ENCODE measurements at places on chromosomes 6 and 20.

DNA sequence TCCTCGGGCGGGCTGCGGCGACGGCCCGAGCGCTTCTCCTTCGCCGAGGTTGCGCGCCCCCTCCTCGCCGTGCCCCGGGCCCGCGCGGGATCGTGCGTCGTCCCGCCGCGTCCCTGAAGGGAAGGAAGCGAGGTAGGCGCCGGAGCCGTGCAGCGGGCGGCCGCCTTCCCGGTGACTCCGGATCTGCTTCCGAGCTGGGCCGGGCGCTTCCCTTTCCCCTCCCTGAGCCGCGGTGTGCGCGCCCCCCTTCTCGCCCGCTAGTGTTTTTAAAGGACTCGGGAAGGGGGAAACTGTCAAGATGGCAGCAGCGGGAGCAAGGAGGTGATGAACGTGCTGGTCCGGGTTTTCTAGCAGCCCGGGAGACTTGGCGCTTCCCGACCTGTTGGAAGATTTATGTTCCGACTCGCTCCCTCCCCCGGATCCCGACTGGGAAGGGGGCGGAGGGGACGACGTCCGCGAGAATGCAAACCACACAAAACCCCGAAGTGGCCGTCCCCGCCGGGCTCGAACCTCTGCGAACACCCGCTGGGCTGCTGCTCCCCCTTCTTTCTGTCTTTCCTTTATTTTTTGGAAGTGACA is 744 bp upstream of the FOXO3 start:
- no peak for DNase-seq

DNA sequence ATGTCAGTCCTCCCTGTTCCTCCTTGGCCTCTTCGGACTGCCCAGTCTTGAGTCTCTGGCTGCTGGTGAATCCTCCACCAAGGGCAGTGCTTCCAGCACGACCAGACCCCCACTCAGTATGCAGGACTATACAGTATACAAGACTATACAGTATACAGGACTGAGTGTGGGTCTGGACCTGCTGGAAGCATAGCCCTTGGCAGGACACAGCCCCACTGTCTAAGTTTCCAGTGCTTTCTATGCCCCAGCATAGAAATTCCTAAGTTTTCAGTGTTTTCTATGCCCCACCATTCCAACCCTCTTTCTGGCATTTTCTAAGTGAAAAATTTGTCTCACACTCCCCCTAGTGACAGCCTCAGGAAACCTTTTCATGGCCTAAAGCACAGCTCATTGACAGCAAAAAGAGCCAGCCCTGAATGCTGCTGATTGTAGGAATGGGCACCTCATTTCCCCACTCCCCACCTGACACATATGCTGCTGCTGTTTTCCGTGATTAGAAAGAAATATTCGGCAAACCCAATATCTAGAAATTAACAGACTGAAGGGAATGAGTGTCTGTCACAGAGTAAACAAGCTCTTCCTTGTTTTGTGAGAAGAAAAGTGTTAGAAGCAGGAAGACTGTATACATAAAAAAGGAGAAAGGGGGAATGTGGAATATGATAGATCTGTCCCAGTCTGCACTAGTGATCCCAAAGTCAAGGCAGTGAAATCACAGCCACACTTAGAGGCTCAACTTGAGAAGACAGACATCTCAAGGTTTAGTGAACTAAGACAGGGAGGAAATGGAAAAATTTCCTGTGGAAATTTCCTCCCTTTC is 206.9 kb downstream of the IBTK start:
- peak; percentile 23 for DNase-seq

- DNase-seq = no peak
Observed at GRCh38 chr6:92174398-92175073, 1244.8 kb downstream of the EPHA7 start.

DNA sequence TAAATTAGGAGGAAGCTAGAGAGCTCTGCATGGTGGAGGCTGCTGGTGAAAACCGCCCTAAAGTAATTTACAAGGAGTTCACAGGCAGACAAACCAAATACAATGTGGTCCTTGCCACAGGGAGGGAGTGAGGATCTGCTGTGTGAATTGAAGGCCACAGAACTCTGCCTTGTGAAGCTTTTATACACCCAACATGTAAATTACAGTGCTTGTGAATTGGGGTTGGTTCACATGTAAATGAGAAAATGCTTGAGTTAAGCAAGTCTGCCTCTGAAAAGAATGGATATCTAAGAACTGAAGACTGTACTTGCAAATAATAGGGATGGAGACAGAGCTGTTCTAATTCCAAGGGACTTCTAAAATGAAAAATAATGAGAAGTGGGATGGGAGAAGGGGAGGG is 194.2 kb downstream of the SLC35F1 start:
- no peak for DNase-seq

DNA sequence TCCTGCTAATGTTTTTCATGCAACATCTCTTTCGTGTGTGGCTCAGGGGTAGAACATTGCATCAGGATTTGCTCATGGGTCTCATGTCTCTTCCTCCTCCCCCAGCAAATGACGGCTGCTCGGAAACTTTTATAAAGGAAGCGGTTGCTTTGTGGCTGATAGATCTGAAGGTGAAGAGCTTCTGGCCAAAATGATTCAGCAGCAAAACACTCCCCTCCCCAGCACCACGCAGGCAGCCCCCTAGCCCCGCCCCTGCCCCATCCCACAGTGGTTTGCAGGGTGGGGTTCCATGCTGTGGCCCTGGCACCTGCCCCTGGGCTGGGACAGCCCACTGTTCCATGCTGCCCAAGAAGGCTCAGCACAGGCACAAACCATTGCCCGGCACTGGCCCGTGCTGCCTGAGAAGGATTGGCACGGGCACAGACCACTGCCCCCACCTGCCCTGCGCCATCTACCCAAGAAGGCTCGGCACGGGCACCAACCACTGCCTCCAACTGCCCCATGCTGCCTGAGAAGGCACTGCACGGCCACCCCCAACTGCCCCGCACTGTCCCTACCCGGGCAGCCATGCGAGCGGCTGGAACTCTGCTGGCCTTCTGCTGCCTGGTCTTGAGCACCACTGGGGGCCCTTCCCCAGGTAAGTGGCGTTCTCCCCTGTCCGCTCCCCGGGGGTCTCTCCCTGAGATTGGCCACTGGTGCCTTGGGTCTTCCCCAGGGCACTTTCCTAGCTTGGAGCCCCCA is at the start of gene CST7:
Gene CST7 (plus strand): TSS at position 331 of the 741 bp plus-strand sequence. CDS start 237 bp downstream, at position 568.
- DNase-seq = peak; percentile 92

GRCh38 chr6:151179321-151179720 is 60.4 kb upstream of the AKAP12 start:
- DNase-seq = no peak

GRCh38 chr6:143677891-143678791 is at the start of gene PHACTR2:
Gene PHACTR2 (plus strand): TSS chr6:143677965. CDS start chr6:143678164, 199 bp downstream.
- peak; percentile 46 for DNase-seq

GRCh38 chr6:100617633-100618350 is 153.1 kb upstream of the SIM1 start:
- DNase-seq = peak; percentile 11

- no peak for DNase-seq
Observed at GRCh38 chr6:131555992-131556391, 17.0 kb upstream of the ARG1 start.

GRCh38 chr6:15106958-15107643 is 138.8 kb upstream of the JARID2 start:
- DNase-seq = no peak

DNA sequence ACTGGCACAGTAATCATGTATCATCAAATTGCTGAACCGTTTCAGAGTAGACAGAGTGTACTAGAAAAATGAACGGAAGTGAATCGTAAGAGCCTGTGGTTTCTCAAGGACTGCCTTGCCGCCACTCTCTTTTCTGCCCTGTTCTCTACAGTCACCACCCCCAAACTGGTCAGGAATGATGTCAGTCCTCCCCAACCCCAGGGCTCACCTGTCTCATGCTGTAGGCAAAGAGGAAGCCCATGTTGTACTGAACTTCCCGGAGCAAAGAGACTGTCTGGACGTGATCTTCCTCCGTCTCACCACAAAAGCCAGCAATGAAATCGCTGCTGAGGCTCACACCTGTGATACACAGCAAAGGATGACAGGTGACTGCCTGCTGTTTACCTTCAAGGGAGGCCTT is 31.0 kb downstream of the CDK5RAP1 start:
- DNase-seq = peak; percentile 73

- peak; percentile 39 for DNase-seq
Observed at GRCh38 chr20:32321390-32321789, 36.7 kb upstream of the ASXL1 start.

DNA sequence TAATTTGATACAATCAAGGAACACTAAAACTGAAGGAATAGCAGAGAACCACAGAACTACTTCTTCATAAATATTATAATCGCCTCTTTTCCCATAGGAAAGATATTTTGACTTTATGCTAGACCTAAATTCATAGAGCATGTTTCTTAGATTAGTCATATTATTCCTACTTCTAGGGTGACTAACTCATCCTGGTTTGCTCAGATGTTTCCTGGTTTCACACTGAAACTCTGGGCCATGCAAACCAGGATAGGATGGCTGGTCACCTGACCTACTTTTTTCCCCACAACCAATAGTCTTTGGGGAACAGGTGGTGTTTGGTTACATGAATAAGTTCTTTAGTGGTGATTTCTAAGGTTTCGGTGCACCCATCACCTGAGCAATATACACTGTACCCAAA is 42.8 kb downstream of the MMS22L start:
- DNase-seq = peak; percentile 16

DNA sequence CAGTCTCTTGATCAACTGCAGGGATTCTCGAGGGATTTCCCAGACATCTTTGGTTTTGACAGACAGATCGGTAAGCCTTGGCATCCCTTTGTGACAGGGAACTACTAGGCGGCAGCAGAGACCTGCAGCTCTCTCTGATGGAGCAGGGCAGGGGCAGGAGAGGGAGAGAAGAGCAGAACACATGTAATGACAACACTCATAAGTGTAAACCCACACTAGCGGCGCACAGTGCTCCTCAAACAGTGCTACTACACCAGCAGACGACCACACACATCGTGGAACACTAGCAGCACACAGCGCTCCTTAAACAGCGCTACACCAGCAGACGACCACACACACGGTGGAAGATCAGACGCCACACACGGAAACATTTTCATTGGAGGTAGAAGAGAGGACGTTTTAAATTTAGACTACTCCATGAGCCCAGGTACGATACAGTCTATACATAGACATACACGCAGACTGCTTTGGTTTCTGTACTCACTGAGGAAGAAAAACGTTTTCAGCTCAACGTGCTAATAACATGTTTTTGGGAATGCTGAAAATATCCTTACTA is 94.5 kb upstream of the TRAF3IP2 start:
- DNase-seq = no peak

DNA sequence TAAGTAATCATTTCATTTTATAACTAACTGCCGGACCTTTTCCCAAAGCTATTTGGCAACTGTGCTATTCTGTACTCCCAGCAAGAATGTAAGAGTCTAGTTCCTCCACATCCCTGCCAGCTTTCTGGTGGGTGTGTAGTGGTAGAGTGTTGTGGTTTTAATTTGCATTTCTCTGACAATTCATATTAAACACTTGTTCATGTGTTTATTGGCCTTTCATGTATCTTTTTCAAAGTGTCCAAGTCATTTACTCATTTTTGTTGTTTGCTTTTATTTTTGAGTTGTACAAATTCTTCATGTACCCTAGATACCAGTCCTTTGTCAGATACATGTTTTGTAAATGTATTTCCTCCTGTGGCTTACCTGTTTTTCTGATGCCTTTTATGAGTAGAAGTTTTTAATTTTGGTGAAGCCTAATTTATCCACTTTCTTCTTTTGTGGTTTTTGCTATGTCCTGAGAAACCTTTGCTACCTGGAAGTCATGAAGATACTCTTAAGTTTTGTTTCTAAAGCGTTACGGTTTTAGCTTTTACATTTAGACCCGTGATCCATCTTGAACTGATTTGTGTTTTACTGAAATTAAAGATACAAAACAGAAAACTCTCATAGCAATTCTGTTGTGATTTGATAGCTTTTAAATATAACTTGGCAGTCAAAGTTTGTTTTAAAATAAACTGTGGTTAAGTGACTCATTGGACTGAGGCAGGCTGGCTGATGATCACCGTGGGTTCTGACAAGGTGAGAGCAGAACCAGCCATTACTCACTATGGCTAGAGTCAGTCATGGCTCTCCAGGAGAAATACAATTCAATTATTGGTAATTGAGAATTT is 8.0 kb downstream of the MYLIP start:
- DNase-seq = peak; percentile 74

GRCh38 chr6:24076011-24076410 is 50.0 kb upstream of the NRSN1 start:
- DNase-seq = no peak

- no peak for DNase-seq
Observed at GRCh38 chr6:30272032-30272431, 54.7 kb upstream of the TRIM39 start.

DNA sequence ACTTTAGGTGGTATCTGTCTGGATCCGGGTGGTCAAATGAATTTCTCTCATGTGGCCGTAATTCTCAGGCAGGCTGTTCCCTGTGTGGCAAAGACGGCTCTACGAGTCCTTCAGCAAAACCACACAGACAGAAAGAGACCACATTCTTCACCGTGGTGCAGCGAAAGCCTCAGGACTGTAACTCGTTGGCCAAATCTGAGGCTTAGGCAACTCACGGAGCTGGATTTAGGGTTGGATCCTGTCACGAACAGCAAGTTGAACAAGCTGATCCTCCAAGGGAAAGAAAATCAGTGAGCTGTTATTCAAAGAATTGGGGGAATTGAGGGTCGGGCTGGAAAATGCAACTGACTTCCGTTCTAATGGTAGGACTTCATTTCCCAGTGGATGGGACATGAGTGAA is 167.4 kb downstream of the ZMYND8 start:
- DNase-seq = no peak

GRCh38 chr20:2700913-2701620 is 8.5 kb downstream of the EBF4 start:
- no peak for DNase-seq

GRCh38 chr6:14787250-14787649 is 458.6 kb upstream of the JARID2 start:
- DNase-seq = peak; percentile 76

Measured in activated CD4-positive, alpha-beta T cell treated with anti-CD3 and anti-CD28 coated beads, Interleukin-10, Interleukin-2, amounts not matched to agents 100 ng/mL and 50 ng/mL, durations not matched to agents 16 hours and 8 hours (primary cell).